Activated T-helper 2 cell treated with anti-CD3 and anti-CD28 coated beads, Interferon-gamma antibody, Interleukin-2, Interleukin-4, amounts not matched to agents 10 μg/mL and 5 μg/mL and 100 μg/mL, durations not matched to agents 14 hours and 24 hours and 36 hours (primary cell): ENCODE measurements at places on chromosomes 12 and 14.

DNA sequence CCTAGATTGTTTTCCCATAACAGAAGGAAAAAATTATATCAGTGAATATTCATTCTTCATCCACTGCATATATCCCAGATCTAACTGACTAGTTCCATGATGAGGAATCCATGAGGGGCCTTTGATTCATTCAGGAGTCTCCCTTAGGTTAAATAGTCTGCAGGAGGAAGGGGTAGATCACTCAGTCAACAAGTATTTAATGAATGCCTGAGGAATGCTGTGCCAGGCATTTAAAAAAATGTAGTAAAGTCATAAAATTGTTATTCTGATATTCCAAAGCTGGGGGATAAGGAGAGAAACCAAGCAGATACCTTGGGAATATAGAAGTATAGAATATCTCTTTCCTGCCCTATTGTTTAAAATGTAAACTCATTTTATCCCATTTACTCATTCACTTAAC lies 216.2 kb upstream of the CAND1 start:
- no peaks in the 10 kb centered on the region for H3K4me1 ChIP-seq
- no peaks in the 10 kb centered on the region for H3K36me3 ChIP-seq
- H3K27ac ChIP-seq = no peak overlapping the region
- peaks cover 2% of the 10 kb centered on the region for H3K27me3 ChIP-seq
- DNase-seq = no peak
- H3K4me3 ChIP-seq = no peak overlapping the region

DNA sequence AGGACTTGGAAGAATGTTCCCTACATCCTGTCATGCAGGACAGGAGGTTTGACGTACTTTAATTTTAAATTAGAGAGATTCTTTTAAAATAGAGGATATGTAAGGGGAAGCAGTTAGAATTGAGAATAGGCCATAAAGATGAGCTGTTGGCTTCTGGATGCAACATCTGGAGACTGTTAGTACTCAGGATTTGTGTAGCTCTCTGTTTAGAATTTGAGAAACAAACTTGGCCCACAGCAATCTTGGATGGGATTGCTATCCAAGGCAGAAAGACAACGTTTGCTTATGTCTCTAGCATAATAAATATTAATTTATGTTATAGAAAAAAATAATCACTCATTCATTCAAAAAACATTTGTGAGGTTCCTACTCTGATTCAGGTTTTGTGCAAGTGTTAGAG lies 398.4 kb upstream of the NOVA1 start:
- H3K4me3 ChIP-seq = no peak overlapping the region
- H3K27ac ChIP-seq = no peak overlapping the region
- no peaks in the 10 kb centered on the region for H3K27me3 ChIP-seq
- no peak for DNase-seq

DNA sequence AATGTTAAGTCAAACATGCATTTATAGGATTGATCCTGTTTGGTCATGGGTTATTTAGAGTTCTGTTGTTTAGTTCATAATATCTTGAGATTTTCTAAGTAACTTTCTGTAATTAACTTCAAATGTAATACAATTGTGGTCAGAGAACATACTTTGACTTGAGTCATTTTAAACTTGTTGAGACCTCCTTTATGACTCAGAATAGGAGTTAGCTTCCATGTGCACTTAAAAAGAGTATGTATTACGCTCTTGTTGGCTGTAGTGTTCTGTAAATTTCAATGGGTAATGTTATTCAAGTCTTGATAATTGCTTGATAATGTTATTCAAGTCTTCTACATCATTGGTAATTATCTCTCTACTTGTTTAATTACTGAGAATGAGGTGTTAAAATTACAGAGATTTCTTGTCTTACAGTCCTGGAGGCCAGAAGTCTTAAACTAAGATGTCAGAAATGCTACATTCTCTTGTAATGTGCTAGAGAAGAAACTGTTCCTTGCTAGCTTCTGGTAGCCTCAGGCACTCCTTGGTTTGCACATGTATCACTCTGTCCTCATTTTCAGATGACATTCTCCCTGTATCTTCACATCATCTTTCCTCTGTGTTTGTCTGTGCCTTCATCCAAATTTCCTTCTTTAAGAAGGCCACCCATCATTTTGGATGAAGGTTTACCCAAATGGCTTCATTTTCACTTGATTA lies 197.3 kb downstream of the TMTC3 start:
- DNase-seq = no peak
- no peaks in the 10 kb centered on the region for H3K36me3 ChIP-seq
- H3K27ac ChIP-seq = no peak overlapping the region
- H3K4me1 ChIP-seq = peaks cover 2% of the 10 kb centered on the region
- no peaks in the 10 kb centered on the region for H3K27me3 ChIP-seq

DNA sequence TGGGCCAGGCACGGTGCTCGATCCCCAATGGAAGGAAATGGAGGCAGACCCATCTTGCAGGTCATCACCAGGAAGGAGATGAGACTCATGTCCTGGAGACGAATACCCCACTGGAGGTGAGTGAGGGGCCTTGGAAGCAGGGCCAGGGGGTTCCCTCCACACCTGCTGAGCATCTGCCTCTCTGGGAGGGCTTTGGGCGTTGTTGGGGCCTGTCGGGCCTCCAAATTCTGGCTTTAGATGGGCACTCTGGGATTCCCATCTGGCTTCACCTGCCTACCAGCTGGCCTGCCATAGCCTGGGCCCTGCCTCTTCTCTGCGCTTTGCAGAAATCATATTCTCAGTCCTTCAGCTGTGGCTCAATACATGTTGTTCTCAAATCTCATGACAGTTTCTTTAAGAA lies 13.9 kb downstream of the RTL1 start:
- no peak overlapping the region for H3K4me3 ChIP-seq
- H3K27ac ChIP-seq = no peak overlapping the region
- no peak for DNase-seq
- no peaks in the 10 kb centered on the region for H3K36me3 ChIP-seq
- no peaks in the 10 kb centered on the region for H3K4me1 ChIP-seq

- no peak overlapping the region for H3K4me3 ChIP-seq
- peaks cover 2% of the 10 kb centered on the region for H3K4me1 ChIP-seq
- H3K36me3 ChIP-seq = no peaks in the 10 kb centered on the region
Measured at GRCh38 chr14:92510972-92511371, 2.6 kb upstream of the RIN3 start.

DNA sequence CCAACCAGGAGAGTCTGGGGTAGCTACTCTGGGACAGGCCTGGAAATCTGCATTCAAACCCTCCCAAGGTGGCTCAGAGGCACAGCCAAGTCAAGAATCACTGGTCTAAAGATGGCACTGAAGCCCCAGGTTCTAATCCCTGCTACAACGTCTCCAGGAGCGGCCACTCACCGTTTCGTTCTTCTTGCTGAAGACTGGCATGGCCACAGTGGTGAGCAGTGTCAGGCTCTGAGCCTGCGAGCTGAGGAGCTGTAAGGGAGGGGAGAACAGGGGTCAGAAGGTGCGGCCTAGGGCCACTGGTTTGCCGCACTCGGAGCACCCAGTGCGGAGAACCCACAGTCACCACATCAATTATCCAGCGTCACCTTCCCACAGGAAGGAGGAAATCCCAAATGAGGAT lies 38.8 kb downstream of the CACNA2D4 start:
- no peaks in the 10 kb centered on the region for H3K4me1 ChIP-seq
- H3K27ac ChIP-seq = no peak overlapping the region
- DNase-seq = no peak
- H3K27me3 ChIP-seq = peaks cover 4% of the 10 kb centered on the region
- no peak overlapping the region for H3K4me3 ChIP-seq

DNA sequence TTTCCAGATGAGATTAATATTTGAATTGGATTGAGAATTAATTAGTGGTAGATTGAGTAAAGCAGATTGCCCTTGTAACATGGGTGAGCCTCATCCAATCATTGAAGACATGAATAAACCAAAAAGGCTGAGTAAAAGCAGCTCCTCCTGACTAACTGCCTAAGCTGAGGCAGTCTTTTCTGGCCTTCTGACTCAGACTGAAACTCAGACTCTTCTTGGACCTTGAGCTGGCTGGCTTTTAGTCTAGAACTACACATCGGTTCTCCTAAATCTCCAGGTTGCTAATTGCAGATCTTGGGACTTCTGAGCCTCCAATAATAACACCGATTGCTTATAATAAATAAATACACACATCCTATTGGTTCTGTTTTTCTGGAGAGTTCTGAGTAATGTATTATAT lies 24.0 kb downstream of the FKBP11 start:
- peaks cover 9% of the 10 kb centered on the region for H3K4me1 ChIP-seq
- H3K27me3 ChIP-seq = peaks cover 6% of the 10 kb centered on the region
- no peaks in the 10 kb centered on the region for H3K36me3 ChIP-seq
- H3K4me3 ChIP-seq = no peak overlapping the region

GRCh38 chr12:39587225-39587624 lies 32.4 kb downstream of the ABCD2 start:
- H3K36me3 ChIP-seq = peaks cover 59% of the 10 kb centered on the region
- H3K4me1 ChIP-seq = peaks cover 11% of the 10 kb centered on the region
- no peak overlapping the region for H3K4me3 ChIP-seq
- no peaks in the 10 kb centered on the region for H3K27me3 ChIP-seq
- H3K27ac ChIP-seq = no peak overlapping the region

DNA sequence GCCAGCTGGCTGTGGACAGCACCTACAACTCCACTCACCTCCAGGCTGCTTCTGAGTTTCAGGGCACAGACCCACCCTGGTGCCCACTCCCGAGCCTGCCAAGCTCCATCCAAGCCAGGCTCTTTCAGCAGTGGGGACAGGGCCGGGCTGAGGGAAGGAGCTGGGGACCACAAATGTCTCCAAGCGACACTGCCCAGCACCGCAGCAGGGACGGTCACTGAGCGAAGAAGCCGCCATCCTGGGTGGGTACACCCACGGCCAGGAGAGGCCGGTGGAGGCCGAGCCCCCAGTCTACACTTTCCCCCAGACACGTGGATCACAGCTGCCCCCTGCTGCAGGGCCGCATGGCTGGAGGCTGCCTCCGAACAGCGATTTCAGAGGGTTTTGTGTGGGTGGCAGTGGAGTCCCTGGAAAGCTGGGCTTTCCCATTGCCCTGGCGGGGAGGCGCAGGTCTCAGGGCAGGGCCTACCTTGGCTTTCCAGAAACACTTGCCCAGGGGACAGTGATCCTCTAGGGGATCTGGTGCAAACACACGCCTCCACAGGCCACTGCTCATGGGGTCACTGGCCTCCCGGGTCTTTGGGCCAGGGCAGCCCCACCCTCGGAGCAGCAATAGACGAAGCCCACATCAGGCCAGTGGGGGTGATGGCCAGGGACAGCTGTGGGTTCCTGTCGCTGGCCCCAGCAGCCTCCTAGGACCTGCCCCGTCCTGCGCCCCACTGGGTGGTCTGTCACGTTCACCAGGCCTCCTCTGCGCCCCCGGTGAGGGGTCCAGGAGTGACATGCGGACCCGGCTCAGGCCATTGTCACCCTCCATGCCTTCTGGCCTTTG lies 1.2 kb upstream of the GPR132 start:
- no peak for DNase-seq
- H3K27me3 ChIP-seq = no peaks in the 10 kb centered on the region
- peaks cover 48% of the 10 kb centered on the region for H3K4me1 ChIP-seq
- H3K36me3 ChIP-seq = peaks cover 15% of the 10 kb centered on the region

GRCh38 chr14:35121026-35121886 lies 534 bp downstream of the PPP2R3C start:
- H3K36me3 ChIP-seq = peaks cover 31% of the 10 kb centered on the region
- H3K4me3 ChIP-seq = peak overlapping the region; percentile 96
- H3K27ac ChIP-seq = peak overlapping the region; percentile 100
- H3K4me1 ChIP-seq = peaks cover 43% of the 10 kb centered on the region

GRCh38 chr14:91380123-91380522 lies 37.5 kb downstream of the CCDC88C start:
- H3K27me3 ChIP-seq = no peaks in the 10 kb centered on the region
- peak overlapping the region; percentile 44 for H3K27ac ChIP-seq
- peaks cover 84% of the 10 kb centered on the region for H3K4me1 ChIP-seq
- H3K36me3 ChIP-seq = peaks cover 45% of the 10 kb centered on the region
- no peak overlapping the region for H3K4me3 ChIP-seq

DNA sequence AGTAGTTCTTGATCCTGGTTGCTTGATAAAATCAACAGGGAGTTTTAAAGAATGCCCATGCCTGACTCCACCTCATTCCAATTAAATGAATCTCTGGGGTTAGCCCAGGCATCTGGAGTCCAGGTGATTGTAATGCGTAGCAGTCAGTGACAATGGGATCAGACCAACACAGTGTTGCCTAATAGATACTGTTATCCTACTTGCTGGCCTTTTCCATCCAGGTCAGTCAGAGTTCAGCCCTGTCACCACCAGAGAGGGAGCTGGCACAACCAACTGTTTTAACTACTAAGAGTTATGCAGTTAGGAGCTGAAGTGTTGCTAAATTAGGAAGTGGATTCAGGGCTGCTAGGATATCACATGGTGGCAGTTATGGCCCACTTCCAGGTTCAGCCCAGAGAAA lies 107.1 kb downstream of the GPR135 start:
- H3K27ac ChIP-seq = no peak overlapping the region
- H3K4me3 ChIP-seq = no peak overlapping the region
- DNase-seq = no peak
- no peaks in the 10 kb centered on the region for H3K36me3 ChIP-seq
- H3K4me1 ChIP-seq = no peaks in the 10 kb centered on the region

DNA sequence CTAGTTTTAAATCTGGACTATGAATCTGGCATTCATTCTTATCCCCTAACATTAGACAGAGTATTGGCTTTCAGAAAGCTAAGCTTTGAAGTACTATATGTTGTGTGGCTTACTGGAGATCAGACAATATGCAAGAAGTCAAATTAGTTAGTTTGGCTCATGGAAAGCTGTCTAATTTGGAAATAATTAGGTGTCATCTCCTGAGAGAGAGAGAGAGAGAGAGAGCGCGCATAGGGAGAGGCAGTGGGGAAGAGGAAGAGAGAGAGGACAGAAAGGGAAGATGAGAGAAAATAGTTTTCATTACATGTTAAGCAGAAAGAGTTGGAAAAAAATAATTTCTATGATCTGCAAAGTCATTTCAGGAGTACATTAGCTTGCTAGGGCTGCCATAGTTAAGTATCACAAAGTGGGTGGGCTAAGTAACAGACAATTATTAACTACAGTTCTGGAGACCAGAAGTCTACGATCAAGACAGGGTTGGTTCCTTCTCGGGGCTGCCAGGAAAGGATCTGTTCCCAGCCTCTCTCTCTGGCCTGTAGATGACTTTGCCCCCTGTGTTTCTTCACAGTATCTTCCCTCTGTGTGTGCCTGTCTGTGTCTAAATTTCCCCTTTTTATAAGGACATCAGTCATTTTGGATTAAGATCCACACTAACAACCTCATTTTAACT lies 404.2 kb downstream of the RGS6 start:
- no peaks in the 10 kb centered on the region for H3K4me1 ChIP-seq
- H3K27me3 ChIP-seq = peaks cover 23% of the 10 kb centered on the region
- H3K4me3 ChIP-seq = no peak overlapping the region

DNA sequence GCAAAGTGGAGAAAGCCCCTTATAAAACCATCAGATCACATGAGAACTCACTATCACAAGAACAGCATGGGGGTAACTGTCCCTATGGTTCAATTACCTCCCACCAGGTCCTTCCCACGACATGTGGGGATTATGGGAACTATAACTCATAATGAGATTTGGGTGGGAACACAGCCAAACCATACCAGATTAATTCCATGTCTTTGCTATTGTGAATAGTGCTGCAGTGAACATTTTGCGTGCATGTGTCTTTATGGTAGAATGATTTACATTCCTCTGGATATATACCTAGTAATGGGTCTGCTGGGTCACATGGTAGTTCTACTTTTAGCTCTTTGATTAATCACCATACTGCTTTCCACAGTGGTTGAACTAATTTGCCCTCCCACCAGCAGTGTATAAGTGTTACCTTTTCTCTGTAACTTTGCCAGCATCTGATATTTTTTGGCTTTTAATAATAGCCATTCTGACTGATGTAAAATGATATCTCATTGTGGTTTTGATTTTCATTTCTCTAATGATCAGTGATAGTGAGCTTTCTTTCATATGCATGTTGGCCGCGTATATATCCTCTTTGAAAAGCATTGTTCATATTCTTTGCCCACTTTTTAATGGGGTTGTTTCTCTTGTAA lies 29.7 kb upstream of the SAV1 start:
- H3K27ac ChIP-seq = no peak overlapping the region
- no peak overlapping the region for H3K4me3 ChIP-seq
- DNase-seq = no peak
- H3K36me3 ChIP-seq = peaks cover 3% of the 10 kb centered on the region
- H3K4me1 ChIP-seq = no peaks in the 10 kb centered on the region
- H3K27me3 ChIP-seq = peaks cover 19% of the 10 kb centered on the region
